Anterior cingulate cortex (tissue), 58 donors: ENCODE measurements at places on chromosomes 2 and 18.

- no peak for DNase-seq
These were observed 97.0 kb upstream of the SMAD2 start for GRCh38 chr18:48027401-48027963.

GRCh38 chr2:118089139-118089800 lies 999 bp downstream of the INSIG2 start:
- DNase-seq = no peak

GRCh38 chr18:62131301-62131909 lies 55.5 kb downstream of the PIGN start:
- no peak for DNase-seq

DNA sequence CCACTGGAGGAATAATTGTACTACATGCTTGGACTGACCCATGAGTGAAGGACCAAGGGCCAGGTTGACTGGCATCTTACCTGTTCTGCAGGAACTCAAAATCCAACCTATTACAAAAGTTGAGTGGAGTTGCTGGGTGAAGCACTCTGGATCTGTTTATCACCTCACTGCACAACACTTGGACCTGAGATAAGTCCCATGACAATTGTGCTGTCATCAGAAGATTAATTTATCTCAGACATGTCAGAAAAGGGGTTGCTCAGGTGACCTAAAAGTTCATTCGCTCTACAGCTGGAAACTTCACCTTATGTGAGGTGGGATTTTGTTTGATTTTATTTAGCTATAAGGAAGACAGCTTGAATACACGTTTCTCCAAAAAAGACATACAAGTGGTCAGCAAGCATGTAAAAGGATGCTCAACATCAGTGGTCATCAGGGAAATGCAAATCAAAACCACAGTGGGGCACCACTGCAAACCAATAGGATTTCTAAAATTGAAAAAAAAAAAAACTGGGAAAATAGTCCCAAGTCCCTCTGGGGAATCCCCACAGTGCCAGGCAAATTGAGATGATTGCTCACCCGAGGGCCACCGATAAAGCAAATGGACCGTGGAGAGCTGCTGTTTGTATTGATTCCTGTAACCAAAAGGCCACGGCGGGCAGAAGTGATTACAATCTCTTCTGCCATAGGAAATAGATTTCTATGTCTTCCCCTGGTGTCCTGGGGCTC lies 65.8 kb upstream of the SLC35F5 start:
- no peak for DNase-seq

DNA sequence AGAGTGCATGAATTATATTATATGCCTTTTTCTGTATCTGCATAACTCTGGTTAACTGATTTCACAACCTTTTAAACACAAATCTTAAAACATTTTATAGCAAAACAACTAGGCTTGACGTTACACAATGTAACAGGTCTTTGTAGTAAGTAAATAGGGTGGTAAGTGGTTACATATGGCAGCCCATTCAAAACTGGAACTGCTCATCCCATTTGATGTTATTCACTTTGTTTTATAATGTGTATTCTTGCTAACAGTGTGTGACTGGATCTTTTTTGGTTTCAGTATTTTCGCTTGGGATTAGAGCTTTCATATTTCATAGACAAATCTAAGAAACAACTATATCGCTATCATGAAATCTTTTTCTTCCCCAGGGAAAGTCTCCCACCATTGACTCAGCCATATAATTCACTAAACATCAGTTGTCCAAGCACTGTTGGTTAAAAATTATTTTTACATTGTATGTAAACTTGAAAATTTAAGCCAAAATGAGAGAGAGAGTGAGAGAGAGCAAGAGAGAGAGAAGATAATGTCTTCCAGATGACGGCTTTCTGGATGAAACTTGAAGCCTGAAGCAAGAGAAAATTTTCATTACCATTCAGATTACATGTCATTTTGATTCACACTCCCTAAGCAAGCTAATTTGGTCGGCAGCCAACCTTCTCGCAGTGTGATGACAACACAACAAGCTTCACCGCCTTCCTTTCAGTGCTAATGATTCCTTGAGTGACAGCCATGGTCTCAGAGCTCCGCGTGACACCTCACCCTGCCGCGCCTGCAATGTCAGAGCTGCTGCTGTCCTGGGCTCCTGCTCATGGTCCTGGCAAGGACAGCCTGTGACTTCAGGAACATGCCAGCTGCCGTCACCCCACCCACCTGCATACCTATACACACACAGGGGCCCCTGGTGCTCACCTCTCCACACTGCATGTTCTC lies 946.9 kb upstream of the SOX11 start:
- no peak for DNase-seq

DNA sequence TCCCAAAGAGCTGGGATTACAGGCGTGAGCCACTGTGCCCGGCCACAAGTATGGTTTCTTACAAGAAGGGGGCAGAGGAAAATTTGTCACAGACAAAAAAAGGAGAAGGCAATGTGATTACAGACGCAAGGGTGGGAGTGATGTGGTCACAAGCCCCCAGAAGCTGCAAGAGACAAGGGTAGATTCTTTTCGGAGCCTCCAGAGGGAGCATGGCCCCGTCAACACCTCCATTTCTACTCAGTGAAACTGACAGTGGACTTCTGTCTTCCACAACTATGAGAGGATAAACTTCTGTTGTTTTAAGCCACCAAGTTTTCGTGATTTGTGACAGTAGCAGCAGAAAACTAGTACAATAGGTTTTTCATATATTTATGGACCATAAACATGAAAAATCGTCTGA lies 2.1 kb upstream of the TCF7L1 start:
- no peak for DNase-seq

- no peak for DNase-seq
These were observed 160.3 kb upstream of the COL3A1 start for GRCh38 chr2:188813857-188814256.

DNA sequence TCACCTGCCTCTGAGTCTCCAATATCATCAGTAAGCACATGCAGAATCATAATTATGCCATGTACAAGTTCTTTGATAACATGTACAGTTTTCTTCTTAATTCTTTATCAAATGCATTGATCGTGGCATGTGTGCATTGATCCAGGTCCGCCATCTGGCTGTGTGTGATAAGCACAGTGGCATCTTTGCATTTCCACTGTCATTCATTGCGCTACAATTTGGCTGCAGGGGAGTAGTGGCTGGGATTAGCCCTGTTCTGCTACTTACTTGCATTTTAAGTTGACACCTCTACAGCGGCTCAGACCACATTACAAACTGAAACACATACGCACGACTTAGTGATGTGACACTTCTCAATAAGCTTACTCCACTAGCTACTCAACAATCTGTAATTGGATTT lies 83.6 kb upstream of the OTX1 start:
- no peak for DNase-seq

GRCh38 chr2:28352610-28353195 lies 40.0 kb upstream of the FOSL2 start:
- DNase-seq = no peak

GRCh38 chr2:25076749-25077148 lies 34.9 kb downstream of the EFR3B start:
- DNase-seq = no peak

DNA sequence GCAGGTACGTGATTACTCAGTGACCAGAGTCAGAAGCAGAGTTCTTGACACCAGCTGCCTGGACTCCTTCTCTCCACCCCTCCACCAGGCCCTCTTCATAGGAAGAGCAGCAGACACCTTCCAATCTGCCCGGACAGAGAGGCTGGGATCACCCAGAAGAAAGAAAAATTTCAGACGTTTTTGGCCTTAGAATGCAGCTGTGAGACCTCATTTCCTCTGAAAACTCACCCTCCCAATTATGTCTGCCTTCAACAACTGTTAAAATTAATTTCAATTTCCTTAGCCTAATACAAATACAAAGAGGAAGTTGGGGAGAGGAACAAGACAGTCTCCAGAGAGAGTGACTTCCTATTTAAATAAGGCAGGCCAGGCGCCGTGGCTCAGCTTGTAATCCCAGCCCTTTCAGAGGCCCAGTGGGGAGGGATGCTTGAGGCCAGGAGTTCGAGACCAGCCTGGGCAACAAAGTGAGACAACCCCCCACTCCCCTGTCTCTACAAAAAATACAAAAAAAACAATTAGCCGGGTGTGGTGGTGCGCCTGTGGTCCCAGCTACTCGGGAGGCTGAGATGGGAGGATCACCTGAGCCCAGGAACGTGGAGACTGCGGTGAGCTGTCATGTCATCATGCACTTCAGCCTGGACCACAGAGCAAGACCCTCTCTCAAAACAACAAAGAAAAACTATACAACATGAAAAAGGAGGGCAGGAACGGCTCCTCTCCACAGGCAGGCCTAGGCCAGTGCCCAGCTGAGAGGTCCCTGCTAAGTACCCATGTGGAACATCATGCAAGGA lies 1.6 kb downstream of the SLC66A2 start:
- DNase-seq = no peak

- no peak for DNase-seq
These were observed 30.7 kb downstream of the LYPD6B start for GRCh38 chr2:149068996-149069888.

- DNase-seq = no peak
These were observed 122.5 kb downstream of the PLA2R1 start for GRCh38 chr2:159939946-159940345.

- no peak for DNase-seq
These were observed 1067.0 kb upstream of the FANCL start for GRCh38 chr2:59308108-59308507.

- no peak for DNase-seq
These were observed 166.0 kb downstream of the SOCS6 start for GRCh38 chr18:70454704-70455322.

DNA sequence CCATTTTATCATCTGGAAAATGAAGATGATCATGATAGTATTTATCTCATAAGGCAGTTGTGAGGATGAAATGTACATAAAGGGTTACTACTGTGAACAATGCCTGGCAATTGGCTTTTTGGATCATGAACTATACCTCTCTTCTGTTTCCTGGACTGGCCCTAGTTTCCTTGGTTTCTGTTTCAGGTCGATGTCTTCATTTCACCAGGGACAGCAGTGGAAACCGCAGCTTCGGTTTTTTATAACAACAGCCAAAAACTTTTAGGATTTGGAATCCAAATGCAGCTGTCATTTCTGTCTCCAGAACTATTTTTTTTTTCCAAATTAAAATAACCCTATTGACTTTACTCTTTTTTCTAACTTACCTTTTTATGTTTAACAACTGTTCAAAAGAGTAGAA lies 425.1 kb downstream of the RND3 start:
- DNase-seq = no peak

DNA sequence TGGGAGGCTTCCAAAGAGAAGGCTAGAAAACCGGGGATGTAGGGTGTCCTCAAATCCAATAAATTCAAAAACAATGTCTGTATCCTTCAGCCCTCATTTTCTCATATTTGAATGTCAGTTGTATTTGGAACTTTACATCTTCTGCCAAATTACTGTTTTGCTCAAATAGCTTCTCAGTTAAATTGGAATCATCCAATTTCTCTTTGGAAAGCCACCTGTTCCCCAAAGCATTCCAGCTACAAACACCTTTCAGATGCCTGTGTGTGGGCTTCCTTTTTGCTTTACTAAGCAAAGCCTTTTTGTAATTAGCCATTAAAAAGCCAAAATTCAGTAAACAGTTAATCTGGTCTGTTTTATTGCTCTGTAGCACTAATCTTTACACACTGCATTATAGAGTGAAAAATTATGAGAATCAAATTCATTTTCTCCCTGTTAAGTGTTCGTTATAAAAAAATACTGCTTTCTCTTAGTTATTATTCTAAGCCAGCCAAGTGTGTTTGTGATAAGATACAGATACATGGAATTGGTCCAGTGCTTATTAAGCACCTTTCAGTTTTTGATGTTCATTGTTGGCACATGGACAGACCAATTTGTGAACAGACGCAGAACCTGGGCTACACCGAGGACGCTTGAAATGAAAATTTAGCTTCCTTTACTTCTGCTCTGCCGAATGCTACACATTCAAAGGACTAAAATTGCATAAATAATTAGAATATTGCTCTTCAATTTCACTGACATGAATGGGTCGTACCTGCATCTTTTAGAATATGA lies 151.6 kb downstream of the RTN4 start:
- DNase-seq = no peak
